Osteoblast (primary cell): ENCODE measurements at places on chromosomes 12 and 14.
A peak's percentile ranks its signal among the peaks of the same experiment; 100 is the strongest.

GRCh38 chr14:100669011-100669412, 57.7 kb upstream of the DLK1 start:
- peak; percentile 58 for DNase-seq

- DNase-seq = peak; percentile 74
These were observed 14.4 kb downstream of the TEAD4 start for GRCh38 chr12:2973566-2973965.

- peak; percentile 86 for DNase-seq
These were observed 59.6 kb upstream of the ACTN1 start for GRCh38 chr14:69038455-69039287.

GRCh38 chr14:99821519-99822508, 28.6 kb downstream of the EML1 start:
- DNase-seq = peak; percentile 84

GRCh38 chr12:61504396-61505080, 755.7 kb upstream of the USP15 start:
- DNase-seq = no peak

DNA sequence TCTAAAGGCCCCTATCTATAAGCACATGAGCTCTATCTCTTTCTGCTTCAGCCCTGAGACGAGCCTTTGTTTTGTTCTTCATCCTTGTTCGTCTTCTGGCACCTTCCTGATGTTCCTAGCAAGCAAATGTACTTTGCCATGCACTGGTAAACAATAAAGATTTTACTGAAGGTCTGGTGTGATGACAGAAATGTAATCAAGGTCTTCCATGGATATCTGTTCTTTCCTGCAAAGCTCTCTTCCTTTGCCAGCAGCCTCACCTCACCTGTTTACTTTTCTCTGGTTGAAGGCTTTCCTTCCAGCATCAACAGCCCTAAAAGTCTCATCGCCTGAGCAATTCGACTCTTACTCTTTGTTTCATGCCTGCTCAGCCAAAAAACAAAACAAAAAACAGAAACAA, 330.3 kb downstream of the PCNX1 start:
- no peak for DNase-seq
